ENCODE measurements at places on chromosomes 2 and 18.
A peak's percentile ranks its signal among the peaks of the same experiment; 100 is the strongest.

DNA sequence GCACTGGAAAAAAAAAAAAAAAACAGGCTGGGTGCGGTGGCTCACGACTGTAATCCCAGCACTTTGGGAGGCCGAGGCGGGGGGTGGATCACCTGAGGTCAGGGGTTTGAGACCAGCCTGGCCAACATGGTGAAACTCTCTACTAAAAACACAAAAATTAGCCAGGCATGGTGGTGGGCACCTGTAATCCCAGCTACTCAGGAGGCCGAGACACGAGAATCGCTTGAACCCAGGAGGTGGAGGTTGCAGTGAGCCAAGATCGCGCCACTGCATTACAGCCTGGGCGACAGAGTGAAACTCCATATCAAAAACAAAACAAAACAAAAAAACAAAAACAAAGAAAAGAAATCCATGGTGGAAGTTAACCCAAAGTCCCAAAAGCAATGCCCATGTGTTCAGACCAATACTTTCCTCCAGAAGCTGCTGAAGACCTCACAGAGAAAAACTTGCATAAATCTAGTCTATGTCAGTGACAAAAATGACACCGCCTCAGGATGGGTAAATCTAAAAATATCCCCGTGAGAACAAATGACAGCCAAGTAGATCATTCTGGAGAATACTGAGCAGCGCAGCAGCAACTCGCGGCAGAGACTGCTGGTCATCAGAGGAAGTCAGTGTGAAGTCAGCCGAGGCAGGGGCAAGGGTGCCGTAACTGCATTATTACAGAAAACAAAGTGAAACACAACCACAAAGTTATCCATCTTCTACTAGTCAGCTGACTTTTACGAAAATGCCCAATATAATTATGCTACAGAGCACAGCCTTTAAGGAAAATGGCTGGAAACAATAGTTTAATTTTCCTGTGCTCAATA is 41.0 kb downstream of the LPIN2 start:
- DNase-seq: peak; percentile 49

GRCh38 chr2:241511091-241511741 is 2.8 kb upstream of the STK25 start:
- DNase-seq: no peak

DNA sequence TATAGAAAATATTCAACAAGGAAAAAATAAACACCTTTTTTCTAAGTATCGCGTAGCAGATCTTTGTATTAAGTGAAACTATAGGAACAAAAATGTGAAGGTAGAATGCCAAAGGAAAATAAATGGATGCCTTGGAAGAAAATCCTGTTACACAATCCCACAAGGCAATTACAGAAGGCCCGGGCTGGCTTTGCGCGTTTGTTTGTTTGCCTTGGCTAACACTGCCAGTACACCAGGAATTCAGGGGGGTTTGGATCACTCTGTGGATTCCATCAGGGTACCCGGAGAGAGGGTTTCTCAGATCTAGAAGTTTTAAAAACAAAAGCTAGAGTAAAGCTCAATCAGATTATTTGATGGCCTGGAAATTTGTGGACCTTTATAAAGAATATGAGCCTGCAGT is 478.3 kb downstream of the FBXO15 start:
- DNase-seq: no peak

DNA sequence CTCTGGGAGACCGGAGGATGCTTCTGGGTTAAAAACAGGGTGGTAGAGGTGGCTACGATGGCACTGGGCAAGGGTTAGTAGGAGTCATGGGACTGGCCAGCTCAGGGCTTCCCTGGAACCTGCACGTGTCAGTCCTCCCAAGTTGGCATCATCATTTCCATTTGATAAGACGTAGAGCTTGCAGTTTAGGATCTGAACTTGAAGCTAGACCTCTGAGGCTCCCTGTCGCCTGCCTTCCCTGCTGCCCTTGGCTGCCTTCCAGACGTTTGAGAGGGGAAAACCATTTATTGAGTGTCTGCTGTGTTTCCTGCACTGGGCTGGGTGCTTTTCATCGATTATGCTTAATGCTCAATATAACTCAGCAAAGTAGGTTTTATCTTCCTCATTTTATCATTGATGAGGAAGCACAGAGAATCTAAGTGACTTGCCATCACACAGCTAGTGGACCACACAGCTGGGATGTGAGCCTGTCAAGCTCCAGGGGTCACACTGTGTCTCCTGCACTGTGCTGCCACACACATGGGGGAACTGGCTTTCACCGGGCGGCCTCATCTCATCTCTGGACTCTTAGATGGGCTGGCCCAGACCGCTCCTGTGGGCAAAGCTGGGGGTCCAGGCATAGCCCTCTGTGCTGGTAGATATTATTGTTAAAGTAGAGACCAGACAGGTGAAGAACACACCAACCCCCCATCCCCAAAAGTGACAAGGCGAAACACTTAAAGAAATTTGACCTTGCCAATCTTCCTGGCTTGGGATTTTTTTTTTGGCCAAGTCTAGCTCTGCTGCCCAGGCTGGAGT is 7.8 kb downstream of the NT5DC4 start:
- no peak for DNase-seq

DNA sequence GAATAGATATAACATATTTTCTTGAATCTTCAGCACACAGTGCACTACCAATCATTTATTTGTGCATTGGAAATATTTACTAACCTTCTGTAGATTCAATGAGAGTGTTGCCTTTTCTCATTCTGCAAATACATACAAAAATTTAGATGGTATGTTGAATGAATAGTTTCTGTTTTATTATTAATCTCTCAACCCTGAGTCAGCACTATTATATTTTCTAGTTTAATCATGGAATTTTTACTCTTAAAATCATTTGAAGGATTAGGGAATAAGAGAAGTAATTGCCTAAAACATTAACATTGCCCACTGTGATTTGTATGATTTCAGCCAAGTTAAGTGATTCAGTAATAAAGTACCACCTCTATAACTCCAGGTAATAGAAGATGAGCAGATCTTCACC is 370.2 kb upstream of the CDH7 start:
- DNase-seq: no peak

GRCh38 chr2:240560084-240560479 is at the start of gene DUSP28:
Gene DUSP28, plus strand, starts transcription at chr2:240560357. Its CDS starts 328 bp downstream, at chr2:240560685.
- DNase-seq: peak; percentile 81

GRCh38 chr18:6744816-6745455 is 15.4 kb downstream of the ARHGAP28 start:
- no peak for DNase-seq

GRCh38 chr2:181578829-181579228 is 78.1 kb downstream of the CERKL start:
- no peak for DNase-seq

- DNase-seq: no peak
Measured at GRCh38 chr2:32806857-32807256, 139.9 kb upstream of the LTBP1 start.

- DNase-seq: no peak
Measured at GRCh38 chr2:230156782-230157699, 62.7 kb downstream of the SP110 start.

- no peak for DNase-seq
Measured at GRCh38 chr18:44848644-44849335, 168.1 kb downstream of the SETBP1 start.

DNA sequence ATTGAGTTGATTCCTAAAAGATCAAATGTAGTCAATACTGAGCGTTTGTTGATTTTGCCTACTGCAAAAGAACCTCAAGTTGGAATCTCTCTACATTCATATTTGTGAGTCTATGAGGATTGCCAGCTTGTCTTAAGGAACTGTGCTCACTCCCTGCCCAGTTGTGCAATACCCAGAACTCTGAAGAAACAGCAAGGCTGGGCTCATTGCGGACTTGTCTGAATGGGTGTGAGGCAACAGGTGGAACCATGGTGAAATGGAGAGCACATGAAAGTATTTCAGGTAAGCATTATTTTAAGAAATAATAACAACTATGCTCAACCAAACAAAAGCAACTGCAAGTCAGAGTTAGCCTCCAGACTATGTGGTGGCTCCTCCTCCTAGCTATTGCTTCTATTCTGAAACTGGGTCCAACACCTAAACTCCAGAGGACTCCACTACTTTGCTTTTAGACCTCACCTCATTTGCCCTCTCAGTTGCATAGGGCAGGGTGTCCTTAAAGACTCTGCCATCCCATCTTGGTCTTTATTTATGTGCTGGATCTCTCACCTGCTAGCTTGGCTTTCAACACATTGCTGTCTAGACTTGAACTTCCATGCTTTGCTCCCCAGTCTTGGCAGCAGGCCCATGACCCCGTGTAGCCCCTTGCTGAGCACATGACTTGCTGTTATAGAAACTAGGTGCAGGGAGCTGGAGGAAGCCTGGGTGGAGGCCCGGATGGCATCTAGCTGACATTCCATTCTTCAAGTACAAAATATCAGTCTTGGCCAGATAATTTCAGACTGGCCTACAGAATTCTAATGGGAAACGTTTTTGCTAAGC is 94.8 kb upstream of the ARL5A start:
- DNase-seq: no peak

GRCh38 chr2:30348825-30349224 is 98.2 kb upstream of the LCLAT1 start:
- DNase-seq: no peak

DNA sequence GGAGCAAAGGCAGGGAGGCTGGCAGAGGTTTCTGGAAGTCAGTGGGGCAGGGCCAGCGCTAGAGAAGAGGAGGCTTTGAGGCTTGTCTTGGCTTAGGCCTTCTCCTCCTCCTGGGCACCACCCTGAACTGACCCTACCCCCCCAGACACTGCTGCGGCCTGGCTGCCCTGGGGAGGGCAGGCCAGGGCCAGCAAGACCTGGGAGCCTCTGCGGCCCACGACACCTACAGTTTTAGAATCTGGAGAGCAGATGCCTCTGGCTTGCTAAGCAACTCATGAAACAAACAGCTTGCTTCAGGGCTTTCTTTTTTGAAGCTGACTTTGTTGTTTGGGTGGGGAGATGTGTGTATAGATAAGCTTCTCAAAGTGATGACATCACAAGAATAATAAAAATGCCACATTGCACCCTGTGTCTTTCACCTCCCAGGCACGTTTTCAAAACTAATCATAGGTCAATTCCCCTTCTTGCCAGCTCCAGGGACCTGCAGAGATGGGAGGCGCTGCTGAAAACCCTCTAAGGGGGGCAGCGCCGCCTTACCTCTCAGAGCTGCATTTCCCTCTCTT is 46.2 kb upstream of the SMAD7 start:
- DNase-seq: no peak

- DNase-seq: no peak
Measured at GRCh38 chr2:169260846-169261642, 101.3 kb downstream of the LRP2 start.

GRCh38 chr2:239832490-239833268 is 192.5 kb downstream of the NDUFA10 start:
- no peak for DNase-seq

- no peak for DNase-seq
Measured at GRCh38 chr18:3104190-3105054, 91.5 kb upstream of the LPIN2 start.

GRCh38 chr2:71064110-71064611 is 4.3 kb upstream of the NAGK start:
- DNase-seq: no peak

DNA sequence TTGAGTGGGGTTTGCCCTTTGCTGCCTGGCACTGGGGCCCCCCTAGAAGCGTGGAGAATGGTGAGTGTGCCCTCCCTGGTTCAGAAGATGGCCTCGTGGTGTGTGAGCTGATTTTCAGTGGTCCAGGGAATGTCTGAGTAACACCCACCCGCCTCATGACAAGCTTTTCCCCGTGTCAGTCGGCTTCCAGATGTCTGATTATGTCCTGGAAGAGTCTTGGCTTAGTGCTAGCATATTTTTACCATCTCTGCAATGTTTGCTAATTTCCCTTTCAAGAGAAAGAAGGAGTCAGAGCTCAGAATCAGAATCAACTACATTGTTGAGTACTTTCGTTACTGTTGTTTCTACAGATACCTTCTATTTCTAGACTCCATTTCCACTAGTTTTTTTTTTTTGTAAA is 214.7 kb downstream of the SEPTIN10 start:
- no peak for DNase-seq

GRCh38 chr2:238458651-238459050 is 31.9 kb downstream of the ASB1 start:
- DNase-seq: no peak

DNA sequence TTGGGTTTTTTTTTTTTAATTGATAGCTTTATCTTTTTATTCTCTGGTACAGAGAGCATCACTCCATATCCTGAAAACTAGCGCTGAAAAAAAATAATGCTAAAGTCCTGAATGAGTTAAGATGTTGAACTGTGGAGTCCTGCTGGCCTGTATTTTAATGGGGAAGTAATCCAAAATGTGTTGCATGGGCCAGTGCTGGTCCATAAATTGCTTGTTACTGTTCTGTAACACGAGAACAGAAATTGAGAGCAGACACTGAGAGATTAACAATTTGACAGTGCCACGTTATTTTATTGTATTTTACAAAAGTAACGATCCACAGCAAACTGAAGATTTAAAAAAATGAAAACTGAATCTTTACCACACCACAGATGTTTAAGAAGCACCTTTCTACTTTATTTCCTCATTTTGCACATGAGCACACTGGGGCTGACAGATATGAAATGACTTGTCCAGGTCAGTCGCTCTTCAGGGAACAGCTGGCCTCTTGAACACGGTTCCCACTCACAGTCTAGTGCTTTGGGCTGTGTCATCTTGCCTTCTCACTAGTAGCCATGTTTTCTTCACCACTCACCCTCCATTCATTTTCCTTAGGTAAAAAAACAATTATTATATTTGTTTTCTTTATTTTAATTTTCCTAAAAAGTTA is 35.3 kb downstream of the ZCCHC2 start:
- DNase-seq: no peak

DNA sequence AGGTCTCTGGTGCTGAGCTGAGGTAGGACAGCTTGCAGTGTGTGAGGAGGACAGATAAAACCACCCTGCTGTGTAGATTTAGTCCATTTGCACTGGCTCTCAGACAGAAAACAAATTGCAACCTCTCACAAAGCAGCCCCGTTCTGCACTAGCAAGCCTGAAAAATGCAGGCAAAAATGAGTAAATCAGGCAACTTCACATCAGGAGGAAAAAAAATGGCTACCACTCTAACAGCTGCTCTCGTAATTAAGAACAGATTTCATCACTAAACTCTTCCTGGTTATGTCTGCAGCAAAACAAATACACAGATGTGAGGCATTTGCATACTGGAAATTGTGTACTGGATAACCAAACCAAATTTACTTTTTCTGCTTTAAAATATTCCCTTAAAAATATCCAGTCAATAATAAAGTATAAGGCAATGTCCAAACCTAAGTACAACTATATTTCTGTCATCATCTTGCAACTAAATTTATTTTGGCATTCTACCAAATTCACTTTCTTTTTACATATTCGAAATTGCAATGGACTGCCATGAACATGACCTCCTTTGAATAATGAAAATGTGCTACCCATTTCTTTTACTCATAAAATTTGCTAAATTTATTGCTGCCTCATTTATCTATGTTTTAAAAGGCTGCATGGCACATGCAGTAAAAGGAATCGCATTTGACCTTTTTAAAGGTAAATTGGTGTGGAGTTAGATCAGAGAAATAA is 157.4 kb downstream of the AFF3 start:
- no peak for DNase-seq
